ENCODE measurements at places on chromosomes 6 and 20.

GRCh38 chr20:11972478-11972877 lies 54.8 kb downstream of the BTBD3 start:
- no peak for DNase-seq

DNA sequence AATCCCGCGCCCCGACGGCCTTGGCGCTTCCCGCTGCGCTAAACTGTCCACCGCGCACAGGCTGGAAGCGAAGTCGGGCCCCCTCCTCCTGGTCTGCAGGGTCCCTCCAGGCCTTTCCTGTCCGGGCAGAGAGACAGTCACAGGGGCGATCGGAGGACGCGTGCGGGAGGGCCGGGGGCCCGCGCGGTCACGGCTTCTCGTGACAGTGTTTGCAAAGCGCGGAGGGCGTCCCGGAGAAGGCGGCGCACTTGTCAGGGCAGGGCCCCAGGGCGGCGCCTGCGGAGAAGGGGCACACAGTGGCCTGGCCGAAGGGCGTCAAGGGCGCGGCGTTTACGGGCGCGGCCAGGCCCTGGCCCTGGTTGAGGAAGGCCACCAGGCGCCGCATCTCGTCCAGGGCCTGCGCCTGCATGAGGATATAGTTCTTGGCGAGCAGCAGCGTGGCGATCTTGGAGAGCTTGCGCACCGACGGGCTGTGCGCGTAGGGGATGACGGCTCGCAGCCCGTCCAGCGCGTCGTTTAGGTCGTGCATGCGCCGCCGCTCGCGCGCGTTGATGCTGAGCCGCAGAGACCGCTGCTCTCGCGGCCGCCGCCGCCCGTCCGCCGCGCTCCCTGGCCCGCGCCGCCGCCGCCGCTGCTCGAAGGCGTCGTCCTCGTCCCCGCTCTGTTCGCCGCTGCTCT lies 763 bp downstream of the BHLHE23 start:
- DNase-seq, result no peak

DNA sequence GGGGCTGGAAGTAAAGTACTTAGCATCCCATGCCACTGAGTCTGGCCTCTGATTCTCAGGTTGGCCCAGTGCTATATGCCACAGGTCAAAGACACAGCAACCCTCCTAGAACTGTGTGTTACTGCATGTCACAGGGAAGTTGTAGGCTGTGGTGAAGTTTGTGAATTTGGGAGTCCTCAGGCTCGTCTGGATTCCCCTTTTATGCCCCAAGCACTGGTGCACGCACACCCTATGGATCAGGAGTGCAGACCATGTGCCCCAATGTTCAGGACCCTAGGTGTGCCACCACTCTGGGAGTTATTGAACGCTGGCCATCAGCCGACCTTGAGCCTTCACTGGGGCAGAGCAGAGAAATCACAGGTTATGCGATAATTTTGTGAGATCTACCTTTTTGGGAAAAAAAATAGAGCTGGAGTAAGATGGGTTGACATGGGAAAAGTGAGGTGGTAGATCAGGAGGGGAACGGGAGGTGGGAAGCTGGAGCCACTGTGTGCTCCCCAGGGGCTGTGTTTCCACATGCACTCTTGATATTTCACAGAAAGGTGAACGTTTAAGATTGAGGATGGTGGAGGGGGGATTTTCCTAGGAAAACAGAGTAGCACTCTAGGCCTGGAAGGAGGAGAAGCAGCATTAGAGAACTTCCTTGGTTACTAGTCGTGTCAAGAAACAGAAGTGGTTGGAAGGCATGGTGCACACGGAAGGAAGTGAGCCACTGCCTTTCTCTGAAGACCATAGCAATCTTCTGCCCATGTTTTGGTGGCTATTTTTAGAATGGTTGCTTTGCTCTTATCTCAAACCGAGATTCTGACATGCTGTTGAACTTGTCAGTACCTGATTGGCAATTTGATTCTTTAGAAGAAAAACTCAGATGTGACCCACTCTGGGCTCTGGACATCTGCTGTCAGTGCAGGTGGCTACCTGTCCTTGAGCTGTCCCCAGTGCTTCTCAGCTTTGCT lies 44.1 kb downstream of the DUSP22 start:
- no peak for DNase-seq

DNA sequence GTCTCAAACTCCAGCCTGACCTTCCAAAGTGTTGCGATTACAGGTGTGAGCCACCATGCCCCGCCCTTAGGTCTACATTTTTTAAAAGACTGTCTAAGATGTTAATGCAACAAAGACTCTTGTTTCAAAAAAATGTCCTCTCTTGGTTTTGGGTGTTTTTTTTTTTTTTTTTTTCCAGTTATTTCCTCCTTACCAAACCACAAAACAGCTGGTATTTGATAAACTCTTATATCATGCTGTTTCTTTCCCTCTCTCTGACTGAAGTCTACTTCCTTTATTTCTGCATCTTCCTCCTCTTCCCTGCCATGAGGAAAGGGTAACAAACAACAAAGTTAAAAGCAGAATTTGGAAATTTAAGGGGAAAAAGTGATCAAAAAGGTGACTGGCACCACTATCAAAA lies 21.2 kb downstream of the STK38 start:
- no peak for DNase-seq

GRCh38 chr20:6381887-6382286 lies 259.1 kb upstream of the FERMT1 start:
- DNase-seq, result peak; percentile 2

GRCh38 chr6:44061375-44062104 lies 65.7 kb downstream of the MRPL14 start:
- DNase-seq, result no peak

DNA sequence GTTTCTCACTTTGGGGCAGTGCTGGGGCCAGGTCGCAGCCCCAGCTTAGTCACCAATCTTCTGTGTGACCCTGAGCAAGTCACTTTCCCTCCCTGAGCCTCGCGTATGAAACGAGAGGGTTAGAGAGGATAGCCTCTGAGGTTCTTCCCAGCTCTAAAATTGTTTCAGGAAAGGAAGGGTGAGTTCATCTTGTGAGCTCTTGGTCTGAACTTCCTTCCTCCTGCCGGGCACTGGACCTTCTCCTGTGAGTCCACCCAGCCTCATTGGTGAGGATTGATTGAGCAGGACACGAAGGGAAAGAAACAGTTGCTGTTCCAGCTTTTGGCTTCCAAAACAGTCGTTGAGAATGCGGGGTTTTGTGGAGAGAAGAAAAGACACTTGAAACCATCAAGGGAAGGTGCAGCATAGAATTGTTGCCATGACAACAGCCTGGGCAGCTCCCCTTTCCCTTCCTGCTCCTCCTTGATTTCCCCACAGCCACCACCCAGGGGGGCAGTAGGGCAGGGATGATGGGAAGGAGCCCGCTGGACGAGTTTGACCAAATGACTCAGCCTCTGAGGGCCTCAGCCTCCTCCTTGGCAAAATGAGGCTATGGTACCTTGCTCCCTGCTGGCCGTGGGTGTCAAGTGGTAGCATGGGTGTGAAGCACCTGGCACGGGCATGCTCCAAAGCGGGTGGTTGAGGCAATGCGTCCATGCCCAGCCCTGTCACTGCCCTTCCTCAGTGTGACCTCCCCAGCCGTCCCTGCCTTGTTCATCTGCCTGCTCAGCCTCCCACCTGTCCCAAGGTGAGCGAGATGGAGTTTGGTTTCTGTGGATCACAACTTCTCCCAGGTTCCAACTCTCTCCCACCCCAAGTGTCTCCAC lies 107.8 kb downstream of the CDC5L start:
- DNase-seq, result peak; percentile 9

DNA sequence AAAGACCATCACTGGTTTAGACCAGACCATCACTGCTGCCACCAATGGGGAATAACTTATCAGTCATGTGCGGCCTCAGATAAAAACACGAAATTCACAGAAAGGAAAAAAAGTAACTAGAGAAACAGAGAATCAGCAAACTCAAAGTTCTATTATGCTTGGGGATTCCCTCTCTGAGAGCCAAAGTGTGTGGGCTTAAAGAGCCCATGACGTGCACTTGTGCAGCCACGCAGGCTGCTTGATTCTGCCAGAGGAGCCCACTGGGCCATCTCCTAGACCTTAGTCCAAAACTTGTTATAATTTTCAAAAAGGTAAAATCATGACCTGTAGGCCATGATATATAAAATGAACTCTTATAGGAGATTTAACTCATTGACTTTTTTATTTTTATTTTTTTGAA lies 15.2 kb downstream of the RAB44 start:
- no peak for DNase-seq

Measured in stromal cell of bone marrow (primary cell).